ENCODE measurements at places on chromosomes 7 and 10.
A peak's percentile ranks its signal among the peaks of the same experiment; 100 is the strongest.

GRCh38 chr10:992467-992866 lies 4.2 kb downstream of the GTPBP4 start:
- DNase-seq = no peak

DNA sequence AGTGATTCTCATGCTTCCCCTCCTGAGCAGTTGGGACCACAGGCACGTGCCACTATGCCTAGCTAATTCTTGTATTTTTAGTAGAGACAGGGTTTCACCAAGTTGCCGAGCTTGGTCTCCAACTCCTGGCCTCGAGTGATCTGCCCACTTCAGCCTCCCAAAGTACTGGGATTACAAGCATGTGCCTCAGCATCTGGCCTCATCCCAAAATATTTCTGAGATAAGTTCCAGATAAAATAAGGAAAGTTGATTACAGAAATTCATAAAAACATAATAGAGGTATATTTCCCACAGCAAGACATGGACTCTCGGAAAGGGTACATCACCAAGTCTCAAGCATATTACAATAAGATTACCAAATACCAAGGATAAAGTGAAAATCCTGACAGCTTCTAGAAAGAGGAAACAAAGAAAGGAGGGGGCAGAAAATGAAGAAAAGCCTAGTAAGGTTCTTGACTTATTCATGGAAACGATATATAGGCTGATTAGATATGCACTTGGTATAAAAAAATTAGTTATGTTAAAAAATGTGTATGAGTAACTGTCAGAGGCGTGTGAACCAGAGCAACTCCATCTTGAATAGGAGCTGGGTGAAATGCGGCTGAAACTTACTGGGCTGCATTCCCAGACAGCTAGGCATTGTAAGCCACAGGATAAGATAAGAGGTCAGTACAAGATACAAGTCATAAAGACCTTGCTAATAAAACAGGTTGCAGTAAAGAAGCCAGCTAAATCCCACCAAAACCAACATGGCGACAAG lies 35.0 kb downstream of the IQUB start:
- DNase-seq = no peak

GRCh38 chr10:69230128-69230527 lies 10.0 kb downstream of the HKDC1 start:
- DNase-seq = no peak

GRCh38 chr10:78438907-78439809 lies 405.5 kb downstream of the RPS24 start:
- DNase-seq = no peak

DNA sequence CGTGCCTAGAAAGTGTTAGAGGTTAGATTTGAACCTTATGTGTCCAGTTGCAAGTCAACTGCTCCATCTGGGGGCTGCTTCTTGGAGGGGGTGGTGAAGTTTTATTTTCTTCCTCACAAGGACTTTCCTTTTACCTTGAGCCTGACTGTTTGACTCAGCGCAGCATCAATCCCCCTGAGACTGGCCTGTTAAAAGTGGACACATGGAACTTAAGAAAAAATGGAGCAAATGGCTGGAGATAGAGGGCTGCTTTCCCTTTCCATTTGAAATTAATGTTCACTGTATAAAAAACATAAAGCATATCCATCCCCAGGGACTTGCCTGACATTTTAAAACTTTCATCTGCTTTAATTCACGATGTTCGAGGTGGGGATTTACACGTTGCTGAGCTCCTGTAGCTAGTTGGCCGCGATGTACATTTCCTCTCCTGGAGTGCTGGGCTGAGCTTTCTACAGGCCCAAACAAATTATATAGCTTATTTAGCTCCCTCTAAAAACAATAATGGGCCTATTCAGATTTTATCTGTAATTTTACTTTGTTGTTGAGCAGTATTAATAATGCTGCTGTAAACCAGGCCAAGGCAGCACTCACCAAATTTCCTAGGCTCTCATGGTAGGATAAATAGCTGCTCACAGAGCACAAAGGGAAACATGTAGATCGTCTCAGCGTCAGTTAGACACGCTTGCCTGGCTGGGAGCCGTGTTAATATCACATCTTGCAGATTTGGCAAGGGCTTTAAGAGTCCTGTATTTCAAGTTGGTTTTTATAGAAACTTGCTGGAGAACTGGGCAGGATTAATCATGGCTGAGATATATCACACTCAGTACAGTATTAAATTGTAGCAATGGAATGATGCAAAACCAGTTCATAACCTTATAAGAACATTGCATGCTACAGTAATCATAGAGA lies 251.5 kb downstream of the LRMDA start:
- no peak for DNase-seq

- no peak for DNase-seq
These were observed 10.4 kb upstream of the NACAD start for GRCh38 chr7:45098983-45099839.

DNA sequence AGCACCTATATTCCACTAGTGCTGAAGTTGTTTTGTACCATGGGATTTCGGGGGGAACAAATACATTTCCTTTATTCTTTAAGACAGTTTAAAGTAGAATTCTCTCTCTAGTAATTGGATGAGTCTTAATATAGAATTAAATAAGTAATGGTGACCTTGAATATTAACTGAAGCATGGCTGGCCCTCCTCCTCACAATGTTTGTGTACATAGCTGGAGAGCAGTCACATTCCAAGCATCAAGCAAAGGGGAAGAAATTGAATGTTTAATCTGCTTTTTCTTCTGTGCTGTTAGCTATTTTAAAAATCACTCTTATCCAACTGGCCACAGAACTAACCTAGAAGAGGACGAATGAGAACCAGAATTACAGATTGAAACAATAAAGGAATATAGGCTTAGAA lies 906.9 kb downstream of the CCSER2 start:
- no peak for DNase-seq

DNA sequence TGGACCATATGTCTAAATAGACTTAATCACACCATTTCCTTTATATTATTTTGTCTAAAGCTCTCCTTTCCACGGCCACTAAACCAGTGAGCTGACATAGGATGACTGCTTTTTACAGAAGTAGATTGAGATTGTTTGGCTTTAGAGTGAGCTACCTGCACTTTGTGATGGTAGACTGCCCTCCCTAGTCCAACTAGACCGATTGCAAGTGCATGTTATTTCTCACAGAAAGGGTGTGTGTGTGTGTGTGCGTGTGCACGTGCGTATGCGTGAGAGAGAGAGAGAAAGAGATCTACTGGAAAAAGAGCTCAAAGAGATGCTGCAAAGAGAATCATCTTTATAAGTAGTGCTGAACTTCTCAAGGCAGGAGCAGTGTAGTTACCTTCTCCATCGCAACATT lies 60.7 kb downstream of the VCL start:
- no peak for DNase-seq

DNA sequence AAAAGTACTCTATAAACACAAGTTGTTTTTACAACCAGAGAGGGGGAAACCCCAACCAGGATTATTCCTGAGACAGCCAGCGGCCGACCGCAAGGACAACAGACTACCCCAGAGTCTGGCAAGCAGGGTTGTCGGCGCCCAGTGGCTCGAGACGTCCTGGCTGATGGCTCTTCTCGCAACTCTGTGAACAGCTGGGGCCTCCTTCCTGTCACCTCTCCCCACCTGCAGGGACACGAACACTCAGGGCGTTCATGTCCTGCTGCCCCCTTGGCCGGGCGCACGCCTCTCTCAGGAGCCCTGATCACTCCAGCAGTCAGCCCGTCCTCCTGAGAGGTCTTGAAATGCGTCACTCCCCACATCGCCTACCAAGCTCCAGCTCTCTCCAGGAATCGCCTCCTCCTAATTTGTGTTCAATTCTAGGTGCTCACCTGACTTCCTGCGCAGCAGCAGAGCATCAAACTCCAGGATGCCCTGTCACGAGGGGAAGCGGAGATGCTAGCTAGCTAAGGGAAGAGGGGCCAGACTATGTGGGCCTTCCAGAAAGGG lies 66.4 kb upstream of the TNRC18 start:
- no peak for DNase-seq

- no peak for DNase-seq
These were observed 245.7 kb downstream of the CCSER2 start for GRCh38 chr10:84574102-84574501.

- no peak for DNase-seq
These were observed 22.6 kb downstream of the GALNT11 start for GRCh38 chr7:152048051-152048450.

GRCh38 chr10:113053091-113053490 lies 103.0 kb downstream of the TCF7L2 start:
- no peak for DNase-seq

- DNase-seq = no peak
These were observed 84.6 kb upstream of the CAPZA2 start for GRCh38 chr7:116777651-116778281.

GRCh38 chr10:88028654-88029053 lies 165.2 kb downstream of the PTEN start:
- no peak for DNase-seq

DNA sequence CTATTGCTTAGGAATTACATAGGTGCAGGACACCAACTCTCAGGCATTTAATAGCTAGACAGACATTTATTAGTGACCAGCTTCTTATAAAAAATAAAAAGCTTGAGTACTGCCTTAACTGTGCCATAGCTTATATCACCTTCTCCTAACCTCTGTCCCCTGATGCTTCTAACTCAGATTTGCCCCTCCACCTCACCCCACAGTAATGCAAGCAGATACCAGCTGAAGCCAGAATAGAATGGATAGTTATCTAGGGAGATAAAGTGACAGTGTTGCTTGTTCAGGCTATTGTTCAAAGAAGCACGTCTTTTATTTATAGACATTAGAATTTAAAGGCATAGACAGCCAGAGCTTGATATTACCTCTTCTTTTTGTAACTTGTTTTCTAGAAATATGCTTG lies 99.6 kb upstream of the GLCCI1 start:
- no peak for DNase-seq

- DNase-seq = no peak
These were observed 8.2 kb downstream of the TFR2 start for GRCh38 chr7:100632951-100633717.

DNA sequence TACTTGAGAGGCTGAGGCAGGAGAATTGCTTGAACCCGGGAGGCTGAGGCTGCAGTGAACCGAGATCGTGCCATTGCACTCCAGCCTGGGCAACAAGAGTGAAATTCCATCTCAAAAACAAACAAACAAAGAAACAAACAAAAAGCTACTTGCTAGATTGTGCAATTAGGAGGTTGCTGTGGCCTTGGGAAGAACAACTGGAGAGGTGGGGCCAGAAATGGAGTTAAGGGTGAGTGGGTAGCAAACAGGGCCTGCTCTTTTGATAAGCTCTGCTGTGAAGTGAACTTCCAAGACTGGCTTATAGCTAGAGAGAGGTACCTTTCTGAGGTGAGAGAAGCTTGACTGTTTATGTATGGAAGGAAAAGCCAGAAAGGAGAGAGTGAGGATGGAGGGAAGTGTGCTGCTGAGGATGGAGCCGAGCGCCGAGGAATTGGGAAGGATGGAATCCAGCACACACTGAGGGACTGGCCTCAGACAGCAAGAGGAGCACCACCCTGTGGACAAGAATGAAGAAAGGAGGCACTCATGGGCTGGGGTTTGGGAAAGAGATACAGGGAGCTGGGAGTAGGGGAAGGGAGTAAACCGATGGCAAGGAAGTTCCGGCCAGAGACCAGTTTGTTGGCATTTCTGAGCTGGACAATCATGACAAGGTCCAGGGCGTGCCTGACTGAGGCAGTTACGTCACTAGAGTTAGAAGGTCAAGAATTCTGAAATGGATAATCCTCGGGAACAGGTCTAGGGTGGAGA lies 7.0 kb upstream of the RPEL1 start:
- peak; percentile 38 for DNase-seq

GRCh38 chr10:70758757-70759514 lies 26.2 kb downstream of the TBATA start:
- DNase-seq = peak; percentile 67

DNA sequence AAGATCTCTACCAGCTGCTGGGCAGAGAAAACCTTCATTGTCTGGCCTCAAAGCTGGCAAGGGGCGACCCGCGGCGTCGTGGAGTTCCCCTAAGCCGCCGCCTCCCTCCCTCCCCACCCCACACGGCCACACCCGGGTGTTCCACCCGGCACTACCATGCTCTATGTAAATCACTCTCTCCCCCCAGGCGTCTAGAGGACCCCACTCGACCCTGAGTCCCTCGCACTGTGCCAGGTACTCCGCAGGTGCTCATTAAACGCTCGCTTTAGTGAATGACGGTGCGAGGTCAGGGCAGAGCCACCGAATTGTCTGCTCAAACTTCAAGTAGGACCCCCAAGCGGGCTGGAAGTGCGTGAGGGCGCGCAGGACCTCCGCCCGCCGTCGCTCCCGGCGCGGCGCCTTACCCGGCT lies 628 bp downstream of the PARP12 start:
- DNase-seq = no peak

DNA sequence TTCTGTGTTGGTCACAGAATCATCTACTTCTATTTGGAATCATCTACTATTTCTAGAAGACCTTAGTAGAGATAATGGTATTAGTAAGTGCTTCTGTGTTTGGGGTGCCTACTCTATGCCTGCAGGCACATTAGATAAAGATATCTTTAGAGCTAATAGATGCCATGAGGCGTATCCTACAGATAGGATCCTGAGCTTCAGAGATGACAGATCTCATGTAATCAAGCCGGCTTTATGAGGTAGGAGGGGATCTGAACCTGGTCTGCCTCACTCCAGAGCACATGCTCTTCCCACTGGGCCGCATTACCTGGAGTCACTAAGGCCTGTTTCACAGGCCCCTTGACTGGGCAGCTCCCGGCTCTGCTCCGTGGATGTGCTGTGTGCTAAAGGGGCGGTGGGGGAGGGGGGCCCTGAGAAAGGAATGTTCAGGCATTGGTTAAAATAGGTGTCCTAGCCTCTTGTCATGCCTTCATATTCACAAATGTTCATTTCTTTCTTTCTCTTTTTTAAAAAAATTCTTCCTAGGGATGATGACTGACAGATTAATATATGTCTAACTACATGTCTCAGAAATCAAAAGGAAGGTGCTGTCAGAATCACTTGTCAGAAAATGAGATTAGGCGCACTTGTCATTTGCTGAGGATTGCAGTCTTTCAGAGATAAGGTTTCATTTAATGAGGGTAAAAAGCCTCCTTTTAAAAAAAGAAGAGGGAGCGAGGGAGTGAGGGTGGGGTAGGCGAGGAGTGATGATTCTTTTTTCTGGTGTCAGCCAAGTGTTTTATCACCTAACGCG lies 458.0 kb upstream of the GALNT17 start:
- DNase-seq = no peak

DNA sequence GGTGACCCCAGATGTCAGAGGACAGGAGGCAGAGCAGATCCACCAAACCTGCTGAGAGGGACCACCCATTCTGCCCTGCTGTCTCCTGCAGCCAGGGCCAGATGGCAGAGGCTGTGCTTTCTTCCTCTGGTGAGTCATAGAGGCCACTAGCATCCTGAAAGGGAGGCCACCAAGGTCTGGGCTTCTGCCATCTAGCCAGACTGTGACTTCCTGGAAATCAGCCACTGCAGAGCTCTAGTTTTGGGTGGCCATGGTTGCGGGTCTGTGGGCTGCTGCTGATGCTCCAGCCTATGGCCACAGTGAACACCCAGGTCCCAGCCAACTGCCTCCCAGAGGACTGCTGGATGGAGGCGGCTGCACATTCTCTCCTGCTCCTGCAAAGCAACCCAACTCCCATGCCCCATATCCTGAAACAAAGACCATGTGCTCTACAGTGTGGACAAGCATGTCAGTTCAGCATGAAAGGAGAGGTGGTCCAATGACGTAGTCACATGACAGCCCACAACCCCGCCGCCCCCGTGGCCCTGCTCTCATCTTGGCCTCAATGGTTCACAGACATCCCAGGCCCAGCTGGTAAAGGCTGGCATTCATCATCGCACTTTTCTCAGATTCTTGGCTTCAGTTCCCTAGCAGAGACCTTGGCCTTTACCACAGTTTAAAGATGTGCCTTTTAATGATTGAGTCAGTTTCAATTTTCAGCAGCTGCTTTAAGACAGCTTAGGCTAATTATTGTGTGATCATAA lies 73.9 kb upstream of the CXCL12 start:
- no peak for DNase-seq

- no peak for DNase-seq
These were observed 282.4 kb downstream of the EXOC4 start for GRCh38 chr7:133535308-133535707.
